ENCODE measurements at places on chromosomes 6 and 20.

DNA sequence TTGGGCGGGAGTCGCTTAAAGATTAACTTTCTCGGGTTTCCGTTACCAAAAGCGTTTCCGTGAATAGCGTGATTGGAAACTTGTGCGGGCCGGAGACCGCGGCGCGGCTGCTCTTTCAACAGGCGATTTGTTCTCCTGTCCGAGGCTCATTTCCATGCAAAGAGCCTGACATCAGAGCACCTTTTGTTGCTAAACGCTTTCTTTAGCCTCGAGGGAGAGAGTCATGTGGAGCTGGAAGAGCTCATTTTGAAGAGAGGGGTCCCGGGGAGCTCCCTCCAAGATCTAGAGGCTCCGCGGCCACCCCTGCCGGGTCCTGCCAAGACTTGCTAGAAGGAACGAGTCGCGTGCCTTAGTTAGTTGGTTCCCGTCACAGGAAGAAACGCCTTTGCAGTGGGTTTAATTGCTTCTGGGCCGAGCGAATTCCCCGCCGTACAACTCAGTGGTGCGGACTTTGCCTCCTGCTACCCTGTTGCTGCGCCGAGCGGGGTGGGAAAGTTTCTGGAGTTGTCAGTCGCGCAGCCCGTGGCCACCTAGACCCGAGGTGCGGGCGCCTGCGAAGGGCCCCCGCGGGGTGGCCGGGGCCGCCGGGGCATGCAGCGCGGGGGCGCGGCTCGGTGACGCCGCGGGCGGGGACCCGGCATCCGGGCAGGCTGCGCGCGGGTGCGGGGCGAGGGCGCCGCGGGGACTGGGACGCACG lies at the start of gene SASH1:
TSS of gene SASH1 (plus strand) at position 489 of the 697 bp plus-strand sequence. CDS start 230 bp downstream, outside the sequence.
- DNase-seq = peak; percentile 35

DNA sequence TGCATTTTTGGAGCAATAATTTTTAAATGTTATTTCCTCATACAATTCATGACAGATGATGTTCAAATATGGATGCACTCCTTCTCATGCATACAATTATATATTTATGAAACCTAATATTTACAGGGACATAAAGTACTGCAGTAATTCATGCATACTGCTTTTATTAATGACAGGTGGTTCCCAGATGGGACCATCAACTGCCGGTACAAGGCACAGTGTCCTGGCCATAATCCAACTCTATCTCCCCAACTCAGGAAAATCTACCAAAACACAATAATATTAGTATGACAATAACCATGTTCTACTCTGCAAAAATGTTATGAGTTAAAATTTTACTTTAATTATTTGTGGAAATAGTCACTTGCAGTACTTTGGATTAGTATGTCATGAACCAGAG lies 77.8 kb downstream of the VIP start:
- DNase-seq = no peak

GRCh38 chr6:13667655-13668054 lies 44.0 kb downstream of the RANBP9 start:
- no peak for DNase-seq

DNA sequence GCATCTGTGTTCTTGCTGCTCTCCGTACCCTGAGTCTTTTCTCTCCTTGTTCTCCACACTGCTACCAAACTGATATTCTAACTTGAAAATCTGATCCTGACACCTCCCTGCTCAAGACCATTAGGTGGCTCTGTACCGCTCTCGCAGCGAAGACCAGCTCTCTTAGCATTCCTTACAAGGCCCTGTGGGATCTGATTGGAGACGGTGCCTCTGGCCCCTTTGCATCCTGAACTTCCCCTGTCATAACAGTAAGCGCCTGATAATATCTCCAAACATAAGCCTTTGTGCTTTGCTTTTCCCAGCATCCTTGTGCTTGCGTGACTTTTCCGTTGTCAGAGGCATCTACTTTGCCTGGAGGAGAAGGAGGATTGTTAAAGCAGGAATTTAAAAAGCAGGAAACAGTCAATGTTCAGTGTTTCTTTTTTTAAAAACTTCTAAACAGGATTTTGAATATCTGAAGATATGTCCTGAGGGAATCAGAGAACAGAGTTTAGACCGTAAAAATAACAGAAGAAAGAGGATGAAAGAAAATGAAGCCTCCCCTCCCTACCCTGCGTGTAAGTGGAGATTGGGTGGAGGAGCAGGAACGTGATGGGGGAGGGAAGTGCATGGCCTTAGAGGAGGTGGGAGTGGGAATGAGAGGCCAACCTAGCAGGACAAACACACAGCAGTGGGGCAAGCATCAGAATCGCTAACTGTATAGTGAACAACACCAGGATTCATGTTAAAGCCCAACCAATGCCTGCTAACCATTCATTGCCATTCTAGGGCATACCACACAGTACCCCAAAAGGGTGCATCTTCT lies 89.2 kb upstream of the STMND1 start:
- no peak for DNase-seq

GRCh38 chr6:29964887-29965562 lies 22.7 kb downstream of the HLA-A start:
- DNase-seq = peak; percentile 89

DNA sequence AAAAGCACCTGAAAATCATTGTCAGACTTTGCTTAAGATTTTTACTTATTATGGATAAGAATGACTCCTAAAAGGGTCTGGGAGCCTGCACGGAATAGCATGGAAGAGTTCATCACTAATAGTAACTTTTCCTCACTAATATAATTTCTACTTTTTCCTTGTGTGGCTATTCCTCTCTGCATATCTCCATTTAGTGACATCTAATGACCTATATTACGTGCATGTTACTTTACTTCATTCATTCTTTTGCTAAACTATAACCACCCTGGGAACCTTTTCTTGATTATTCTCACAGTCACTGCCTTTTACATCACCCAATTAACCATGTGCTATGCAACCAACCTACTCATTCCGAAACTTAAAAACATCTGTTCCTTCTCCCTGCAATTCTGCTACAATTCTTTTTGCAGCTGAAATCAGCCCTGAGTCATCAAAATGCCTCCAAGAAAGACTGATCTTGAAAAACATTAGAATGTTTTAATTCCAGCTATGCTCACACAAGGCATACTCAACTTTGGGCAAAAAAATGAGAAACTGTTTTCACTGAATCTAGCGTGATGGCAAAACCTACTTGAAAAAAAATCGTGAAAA lies 313.3 kb downstream of the RNGTT start:
- no peak for DNase-seq

DNA sequence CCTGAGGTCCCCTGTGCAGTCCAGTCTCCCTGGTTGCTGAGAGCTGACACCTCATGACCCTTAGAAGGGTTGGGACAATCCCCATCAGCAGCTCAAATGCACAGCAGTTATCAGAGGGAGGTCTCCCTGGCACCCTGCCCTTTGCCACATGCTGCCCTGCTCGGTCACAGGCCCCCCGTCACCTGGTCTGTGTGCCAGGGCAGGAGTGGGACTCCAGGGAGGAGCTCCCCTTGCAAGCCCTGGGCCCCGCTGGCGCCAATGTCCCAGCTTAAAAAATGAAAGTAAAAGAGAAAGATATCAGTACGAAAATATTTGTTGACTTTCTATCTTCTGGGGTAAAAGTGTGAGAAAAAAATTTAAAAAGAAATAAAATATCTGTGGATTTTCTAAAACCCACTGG lies 68.1 kb upstream of the SLC22A16 start:
- DNase-seq = no peak

DNA sequence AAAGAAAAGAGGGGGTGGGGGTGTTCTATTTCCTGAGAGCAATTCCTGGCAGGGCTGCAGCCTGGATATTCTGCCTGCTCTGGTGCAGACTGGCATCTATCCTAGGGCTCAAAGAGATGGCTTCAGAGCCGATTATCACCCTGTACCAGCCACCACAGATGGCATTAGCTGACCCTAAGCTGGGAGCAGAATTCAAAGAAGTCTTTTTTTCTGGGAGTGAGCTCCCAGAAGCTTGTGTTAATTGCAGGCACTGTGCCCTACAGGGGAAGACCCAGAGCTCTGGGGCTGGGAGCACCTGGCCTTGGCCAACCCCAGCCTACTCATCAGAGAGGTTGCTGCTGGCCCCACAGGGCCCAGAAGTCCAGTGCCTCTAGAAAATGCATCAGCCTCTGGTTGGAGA lies 85.9 kb downstream of the PXDC1 start:
- no peak for DNase-seq

DNA sequence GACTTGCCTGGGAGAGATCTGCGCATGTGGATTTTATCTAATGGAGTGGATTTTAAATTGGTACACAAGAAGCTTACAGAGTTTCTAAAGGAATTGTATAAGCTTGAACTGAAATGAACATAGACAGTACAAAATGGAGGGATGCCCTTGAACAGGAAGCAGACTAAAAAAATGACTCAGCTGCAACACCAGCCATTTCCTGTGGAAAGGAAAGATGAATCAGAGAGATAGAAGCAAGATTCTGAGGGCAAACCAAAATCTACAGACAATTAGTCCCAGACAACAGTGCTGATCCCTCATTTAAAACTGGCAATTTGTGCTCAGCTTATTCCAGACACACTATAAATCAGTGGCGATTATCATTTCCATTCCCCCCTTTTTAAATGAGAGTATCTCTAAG lies 114.6 kb upstream of the TCF21 start:
- no peak for DNase-seq

GRCh38 chr20:43300901-43301300 lies 111.2 kb upstream of the PTPRT start:
- no peak for DNase-seq

- DNase-seq = no peak
Observed at GRCh38 chr20:25021336-25021735, 28.8 kb upstream of the APMAP start.

DNA sequence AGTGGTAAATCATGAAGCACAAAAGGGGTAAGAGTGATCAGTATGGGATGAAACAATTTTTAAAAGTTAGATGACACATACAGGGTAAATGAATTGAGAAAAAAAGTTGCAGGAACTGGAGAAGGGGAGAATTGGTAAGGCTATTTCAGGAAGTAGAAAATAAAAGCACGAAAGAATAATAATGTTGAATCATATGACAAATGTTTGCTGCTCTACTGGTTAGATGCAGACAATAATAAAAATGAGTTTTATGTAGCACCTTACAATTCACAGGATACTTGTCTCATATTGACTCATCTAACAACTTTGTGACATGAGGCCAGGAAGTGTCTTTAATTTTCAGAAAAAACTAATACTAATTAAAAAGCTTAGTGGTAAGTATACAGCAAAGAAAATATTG lies 566.5 kb upstream of the MARCKS start:
- DNase-seq = no peak

DNA sequence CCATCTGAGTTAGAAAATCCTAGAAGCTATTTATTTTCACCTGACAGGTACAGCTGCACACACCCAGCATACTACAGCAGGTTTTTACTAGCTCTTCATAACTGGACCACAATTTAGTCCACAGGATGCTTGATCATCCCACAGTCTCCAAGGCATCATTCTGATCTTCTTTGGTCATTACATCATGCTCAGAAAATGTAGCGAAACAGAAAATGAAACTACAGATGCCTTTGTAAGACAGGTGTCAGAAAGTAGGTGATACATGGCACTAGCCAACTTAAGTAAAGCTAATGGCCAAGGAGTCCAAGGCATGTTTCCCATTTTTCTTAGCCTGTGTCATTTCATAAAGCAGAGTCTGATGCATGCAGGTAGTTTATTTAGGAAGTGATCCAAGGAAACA lies 102.3 kb downstream of the HTR1B start:
- DNase-seq = no peak

DNA sequence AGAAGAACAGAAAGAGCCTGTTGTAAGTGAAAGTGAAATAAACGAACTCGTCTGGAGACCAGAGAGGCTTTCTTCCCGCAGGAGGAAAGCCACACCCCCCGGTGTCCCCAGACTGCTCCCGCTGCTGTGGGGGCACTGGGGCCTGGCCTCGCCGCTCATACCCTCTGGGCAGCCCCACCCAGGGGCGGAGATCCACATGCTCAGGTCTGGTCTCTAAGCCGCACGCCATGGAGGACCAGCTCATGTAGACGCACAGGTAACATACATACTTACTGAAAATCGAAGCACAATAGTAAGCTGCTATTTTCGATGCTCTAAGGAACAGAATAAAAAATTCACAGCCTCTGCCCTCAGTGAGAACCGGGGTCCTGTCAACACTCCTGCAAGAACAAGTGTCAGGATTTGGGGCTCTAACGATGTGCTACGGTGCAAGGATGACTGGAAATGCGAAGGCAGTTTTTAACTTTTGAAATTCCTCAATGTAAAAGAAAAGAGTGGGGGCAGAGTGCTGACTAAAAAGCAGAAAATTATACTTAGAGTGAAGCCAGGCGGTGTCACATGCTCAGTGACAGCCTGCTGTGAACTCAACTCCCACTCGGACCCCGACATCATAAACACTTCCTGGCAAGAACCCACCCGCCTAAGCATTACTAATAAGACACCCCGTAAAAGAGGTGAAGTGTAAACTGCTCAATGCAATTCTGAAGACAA lies 110.5 kb downstream of the IRF4 start:
- DNase-seq = no peak

- no peak for DNase-seq
Observed at GRCh38 chr6:52574709-52575501, 2.0 kb downstream of the TRAM2 start.

- DNase-seq = no peak
Observed at GRCh38 chr20:39398656-39399055, 436.5 kb downstream of the DHX35 start.

- DNase-seq = peak; percentile 51
Observed at GRCh38 chr6:151044465-151045441, 179.3 kb downstream of the MTHFD1L start.

Data from NCI-H510A treated with DMSO at 0.1 percent for 48 hours (cell line).